GM13976 (cell line): ENCODE measurements at places on chromosomes 4 and X.

- DNase-seq, result no peak
These were observed 16.3 kb downstream of the APBB2 start for GRCh38 chr4:41197996-41198395.

- no peak for DNase-seq
These were observed 63.2 kb downstream of the NPY1R start for GRCh38 chr4:163269166-163269565.

- no peak for DNase-seq
These were observed 31.8 kb downstream of the KLF3 start for GRCh38 chr4:38695809-38696208.

GRCh38 chr4:81954271-81954670, 419.5 kb downstream of the HNRNPD start:
- DNase-seq, result no peak

DNA sequence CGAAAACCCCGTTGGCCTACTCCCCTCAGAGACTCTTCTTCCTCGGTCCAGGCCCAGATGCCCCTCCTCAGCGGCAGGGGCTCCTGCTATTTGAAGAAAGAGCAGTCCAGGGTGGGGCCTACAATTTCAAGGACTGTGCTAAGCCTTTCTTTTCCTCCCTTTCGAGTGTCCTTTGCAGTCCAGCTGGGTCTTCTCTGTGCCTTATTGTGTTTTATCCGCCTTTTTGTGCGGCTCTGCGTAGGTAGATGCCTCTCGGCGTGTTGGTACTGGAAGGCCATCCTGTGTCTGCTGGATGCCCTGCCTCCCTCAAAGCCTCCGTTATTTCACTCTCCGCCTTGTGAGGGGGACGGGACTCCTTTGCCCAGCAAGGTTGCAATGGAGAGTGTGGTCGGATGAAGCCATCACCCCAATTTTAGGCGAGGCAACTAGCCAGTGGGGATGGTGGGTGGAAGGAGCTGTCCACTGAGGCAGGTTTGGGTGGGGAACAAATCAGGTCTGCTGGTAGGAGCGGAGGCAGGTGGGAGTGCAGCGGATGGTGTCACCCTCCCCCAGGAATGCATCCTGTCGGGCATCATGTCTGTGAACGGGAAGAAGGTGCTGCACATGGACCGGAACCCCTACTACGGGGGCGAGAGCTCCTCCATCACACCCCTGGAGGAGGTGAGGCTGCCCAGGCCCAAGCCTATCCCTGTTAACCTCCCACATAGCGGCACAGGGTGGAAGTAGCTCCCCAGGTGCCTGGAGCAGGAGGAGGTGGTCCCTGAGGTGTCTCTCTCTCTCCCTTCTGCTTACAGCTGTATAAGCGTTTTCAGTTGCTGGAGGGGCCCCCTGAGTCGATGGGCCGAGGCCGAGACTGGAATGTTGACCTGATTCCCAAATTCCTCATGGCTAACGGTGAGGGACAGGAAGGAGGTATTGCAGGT, 1.3 kb downstream of the GDI1 start:
- no peak for DNase-seq

DNA sequence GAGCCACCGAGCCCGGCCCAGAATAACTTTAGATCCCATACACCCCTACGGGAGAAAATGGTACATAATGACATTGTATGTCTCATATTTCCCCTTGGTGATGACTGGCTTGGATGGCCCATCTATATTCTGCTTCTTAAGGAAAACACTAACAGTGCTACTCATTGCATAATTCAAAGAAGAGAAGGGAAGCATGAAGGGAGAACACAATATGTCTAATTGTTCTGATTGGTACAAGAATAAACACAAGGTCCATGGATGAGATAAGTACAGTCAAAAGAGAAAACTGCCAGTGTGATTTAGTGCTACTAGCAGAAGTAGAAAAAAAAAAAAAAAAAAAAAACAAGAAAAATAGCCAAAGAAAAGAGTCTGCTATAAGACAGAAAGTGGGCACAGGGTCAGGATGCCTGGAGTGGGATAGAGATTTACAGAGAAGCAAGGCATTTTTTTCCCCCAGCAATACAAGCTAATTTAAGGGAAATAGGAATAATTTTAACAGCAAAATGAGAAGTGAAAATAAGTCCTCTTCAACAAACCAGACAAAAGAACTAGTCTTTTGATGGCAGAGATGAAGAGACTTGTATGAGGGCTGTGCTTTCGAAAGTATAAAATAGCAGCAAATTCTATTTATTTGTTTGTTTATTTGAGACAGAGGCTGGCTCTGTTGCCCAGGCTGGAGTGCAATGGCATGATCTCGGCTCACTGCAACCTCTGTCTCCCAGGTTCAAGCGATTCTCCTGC, 96.5 kb upstream of the MAP3K15 start:
- DNase-seq, result no peak

GRCh38 chr4:39685990-39686389, 11.9 kb upstream of the UBE2K start:
- no peak for DNase-seq

- no peak for DNase-seq
These were observed 159.0 kb downstream of the DCLK2 start for GRCh38 chr4:150237110-150237872.

DNA sequence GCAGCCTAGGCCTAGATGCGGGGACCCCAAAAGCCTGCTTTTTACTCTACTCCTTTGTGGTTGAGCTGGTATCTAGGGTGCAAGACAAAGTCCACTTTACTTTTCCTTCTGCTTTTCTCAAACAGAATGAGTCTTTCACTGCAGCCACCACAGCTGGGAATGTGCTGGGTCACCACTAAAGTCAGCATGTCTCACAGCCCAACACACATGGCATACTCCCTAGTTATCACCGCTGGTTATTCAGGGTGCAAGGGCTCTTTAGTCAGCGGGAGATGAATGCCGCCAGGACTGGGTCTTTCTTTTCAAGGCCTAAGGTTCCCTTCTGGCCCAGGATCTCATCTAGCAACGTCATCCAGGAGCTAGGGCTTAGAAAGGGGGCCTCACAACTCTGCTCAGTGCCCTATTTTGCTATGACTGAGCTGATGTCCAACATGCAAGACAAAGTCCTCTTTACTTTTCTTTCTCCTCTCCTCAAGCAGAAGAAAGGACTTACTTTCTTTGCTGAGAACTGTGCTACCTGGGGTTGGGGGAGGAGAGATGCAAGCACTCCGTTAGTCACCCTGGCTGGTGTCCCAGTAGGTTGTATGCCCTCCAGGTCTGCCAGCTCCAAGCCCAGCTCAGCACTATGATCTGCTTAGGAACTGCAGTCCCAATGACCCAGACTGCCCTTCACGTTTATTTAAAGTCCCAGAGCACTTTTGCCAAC, 22.9 kb upstream of the STPG2 start:
- DNase-seq, result no peak

DNA sequence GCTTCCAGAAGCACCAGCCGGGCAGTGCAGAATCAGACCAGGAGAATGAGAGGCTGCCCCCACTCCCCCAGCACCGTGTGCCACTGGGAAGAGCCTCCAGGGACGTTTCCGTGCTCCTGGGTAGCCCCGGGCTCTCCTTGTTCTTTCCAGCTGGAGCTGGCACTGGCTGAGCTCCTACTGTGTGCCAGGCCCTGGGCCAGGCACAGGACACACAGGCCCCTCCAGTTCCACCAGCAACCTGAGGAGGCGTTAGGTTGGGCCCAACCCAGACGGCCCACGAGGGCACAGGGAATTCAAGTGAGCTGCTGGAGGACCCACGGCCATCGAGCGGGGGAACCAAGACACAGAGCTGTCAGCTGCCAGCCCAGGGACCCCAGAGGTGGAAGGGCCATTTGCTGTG, 15.9 kb upstream of the ADRA2C start:
- no peak for DNase-seq

GRCh38 chr4:118942465-118942864, 53.8 kb downstream of the SYNPO2 start:
- no peak for DNase-seq

DNA sequence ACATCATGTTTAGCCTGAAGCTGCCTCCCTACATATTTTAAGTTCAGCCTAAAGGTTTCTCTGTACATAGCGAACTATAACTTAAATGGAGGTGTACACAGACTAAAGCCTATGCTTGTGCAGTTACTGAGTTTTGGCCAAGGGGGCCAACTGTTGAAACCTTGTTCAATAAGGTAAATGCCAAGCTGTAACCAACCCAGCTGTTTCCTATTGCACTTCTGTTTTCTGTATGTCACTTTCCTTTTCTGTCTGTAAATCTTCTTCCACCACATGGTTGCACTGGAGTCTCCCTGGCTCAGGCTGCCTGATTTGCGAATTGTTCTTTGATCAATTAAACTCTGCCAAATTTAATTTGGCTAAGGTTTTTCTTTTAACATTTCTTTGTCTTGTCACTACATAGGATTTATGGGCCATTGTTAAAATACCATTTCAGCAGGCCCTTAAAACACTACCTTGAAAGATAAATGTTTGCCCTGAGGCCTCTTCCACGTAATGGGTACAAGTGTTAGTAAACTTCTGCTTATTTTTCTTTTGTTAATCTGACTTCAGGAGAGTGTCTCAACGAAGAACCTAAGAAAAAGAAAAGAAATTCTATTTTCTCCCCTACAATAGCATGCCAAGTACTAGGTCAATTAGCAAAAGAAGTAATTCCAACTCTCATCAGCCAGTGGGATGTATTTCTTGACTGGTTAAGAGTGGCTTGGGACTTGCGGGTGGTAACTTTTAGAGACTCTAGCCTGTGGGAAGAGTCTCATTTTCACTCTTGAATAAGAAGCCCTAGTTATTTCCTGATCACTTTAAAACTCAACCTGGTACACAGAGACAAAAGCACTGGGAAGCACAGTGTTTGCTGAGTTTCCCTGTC, 45.7 kb upstream of the PRSS12 start:
- no peak for DNase-seq

DNA sequence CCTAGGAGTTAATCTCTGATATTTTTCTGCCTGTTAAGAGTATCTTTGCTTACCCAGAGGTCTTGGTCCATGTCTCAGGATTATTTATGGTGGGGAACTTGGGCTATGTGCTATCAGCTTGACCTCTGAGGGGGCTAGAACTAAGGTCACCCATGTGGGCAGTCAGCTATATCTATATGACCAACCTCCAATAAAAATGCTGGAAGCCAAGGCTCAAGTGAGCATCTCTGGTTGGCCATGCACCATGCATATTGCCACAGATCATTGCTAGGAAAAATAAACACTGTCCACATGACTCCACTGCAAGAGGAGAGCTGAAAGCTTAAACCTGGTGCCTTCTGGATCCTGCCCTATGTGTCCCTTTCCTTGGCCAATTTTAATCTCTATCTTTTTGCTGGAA, 196.5 kb upstream of the SLC7A11 start:
- DNase-seq, result no peak

- DNase-seq, result no peak
These were observed 68.6 kb downstream of the NHS start for GRCh38 chrX:17443556-17443955.

GRCh38 chr4:69907151-69907550, 23.7 kb upstream of the CSN1S1 start:
- no peak for DNase-seq

DNA sequence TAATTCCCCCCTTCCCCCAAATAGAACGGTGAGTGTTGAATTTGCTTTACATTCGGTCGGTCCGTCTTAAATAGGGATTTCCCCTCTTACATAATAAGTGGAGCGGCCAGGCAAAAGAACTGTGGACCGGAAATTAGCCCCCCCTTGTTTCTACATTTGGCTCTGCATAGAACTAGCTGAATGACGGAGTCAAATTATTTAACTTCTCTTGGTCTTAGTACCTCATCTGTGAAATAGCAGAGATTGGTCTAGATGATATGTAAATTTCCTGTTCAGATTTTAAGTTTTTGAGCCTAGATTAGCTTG, 1.3 kb downstream of the SPATA18 start:
- DNase-seq, result peak; percentile 54

DNA sequence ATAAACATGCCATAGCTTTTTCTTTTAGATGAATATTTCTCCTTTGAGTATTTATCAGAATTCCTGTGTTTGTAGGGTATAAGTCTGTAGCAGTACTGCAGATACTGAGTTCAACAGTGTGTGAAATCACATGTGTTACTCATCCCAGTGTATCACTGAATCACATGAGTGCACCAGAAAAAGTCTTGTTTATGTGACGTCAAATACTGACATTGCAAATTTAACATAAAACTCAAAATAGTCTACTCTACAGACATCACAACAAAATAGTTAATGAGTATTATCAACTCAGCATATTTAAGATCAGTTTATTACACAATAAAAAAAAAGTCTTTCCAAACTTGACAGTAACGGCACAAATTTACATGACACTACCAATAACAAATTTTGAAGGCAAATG, 221.3 kb downstream of the DCTD start:
- DNase-seq, result no peak

DNA sequence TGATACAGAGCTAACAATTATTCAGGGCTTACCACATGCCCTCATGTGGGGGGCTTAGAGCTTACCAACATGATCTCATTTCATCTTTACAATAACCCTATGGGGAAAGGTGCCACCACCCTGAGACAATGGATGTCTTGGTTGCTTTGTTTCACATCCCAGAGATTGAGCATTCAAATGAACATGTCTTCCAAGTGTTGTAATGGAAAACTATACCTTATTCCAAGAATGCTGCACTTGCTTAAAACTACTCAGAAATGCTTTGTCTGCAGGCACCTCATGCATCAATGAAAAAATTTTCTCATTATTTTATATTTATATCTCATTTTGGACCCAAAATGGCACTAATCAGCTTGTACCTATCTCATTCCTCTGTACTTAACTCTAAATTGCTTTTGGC, 34.6 kb downstream of the BCLAF3 start:
- no peak for DNase-seq

DNA sequence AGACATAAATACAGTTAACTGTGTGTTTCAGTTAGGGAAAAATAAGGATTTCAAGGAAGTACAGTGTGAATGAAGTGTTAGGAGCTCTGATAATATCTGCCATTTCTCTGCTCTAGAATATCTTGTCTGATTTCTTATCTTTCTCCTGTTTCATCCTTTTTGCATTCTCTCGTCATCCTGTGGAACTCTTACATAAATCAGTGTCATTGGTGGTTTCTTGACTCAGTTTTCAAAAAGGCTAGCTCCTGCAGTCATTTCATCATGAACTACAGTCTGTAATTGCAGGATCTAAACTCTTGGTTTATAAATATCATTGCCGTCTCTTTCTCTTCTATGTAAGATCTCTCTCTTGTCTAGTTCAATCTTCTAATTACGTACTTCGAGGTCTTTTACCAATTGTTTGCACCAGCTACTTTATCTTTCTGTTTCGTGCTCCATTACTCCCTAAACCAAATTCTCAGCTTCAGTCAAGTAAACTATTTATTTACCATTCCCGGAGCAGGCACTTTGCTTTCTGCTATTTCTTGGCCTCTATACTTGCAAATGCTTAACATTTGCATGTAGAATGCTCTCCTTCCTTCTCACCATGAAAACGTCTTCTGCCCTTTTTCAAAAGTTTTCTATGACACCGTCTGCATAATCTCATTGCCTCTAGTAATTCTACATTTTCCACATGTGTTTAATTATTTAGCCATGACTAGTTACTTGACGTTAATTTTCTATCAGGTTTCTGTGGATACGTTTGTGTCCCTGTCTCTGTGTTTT, 294.0 kb downstream of the TENM3 start:
- no peak for DNase-seq

DNA sequence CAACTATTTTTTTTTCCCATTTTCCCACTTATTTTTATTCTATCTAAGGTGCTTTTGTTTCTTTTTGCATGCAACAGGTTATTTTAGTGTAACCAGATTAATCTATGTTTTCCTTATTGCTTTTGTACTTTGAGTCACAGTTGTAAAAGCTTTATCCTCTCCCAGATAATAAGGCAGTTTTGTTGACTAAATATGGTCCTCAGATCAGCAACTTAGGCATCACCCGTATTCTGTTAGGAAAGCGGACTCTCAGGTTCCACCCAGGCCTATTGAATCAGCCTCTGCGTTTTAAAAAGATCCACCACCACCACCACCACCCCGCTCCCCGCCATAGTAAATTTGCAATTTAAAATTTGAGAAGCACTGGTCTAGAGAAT, 58.6 kb upstream of the USP9X start:
- no peak for DNase-seq
